ENCODE measurements at places on chromosomes 4 and X.

DNA sequence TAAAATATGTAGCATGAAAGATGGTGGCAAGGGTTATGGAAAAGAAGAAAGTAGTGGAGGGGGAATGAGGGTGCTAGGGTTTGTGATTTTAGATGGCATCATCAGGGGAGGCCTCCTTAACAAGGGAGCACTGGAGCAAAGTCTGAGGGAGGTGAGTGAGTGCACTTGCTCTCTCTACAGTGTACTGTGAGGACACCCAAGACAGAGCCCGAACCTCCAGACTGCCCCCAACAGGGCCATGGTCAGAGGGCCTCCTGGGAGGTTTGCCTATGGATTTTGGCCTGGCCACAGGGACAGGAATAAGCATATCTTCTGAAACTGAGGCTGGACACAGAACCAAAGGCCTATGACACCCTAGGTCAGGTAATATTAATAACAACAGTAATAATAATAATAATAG, 21.4 kb upstream of the PJA1 start:
- DNase-seq, result no peak

GRCh38 chr4:94660614-94661013, 97.1 kb upstream of the BMPR1B start:
- no peak for DNase-seq

DNA sequence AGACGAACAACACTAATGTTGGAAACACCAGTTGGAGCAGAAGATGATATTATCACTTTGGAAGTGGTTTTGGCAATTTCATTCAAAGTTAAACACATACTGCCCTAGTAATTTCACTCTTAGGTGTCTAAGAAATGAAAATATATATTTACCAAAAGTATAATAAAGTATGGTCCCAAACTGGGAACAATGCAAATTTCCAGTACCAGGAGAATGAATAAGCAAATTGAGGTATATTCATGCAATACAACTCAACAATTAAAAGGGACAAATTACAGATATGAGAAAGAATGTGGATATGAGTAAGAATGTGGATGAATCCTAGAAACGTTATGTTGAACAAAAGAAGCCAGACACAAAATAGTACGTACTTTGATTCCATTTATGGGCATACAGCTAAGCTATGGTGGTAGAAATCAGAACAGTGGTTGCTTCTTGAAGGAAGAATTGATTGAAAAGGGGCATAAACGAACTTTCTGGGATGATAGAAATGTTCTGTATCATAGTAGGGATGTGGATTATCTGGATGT, 10.0 kb downstream of the ELMOD2 start:
- DNase-seq, result no peak

- DNase-seq, result no peak
These were observed 147.6 kb downstream of the FSTL5 start for GRCh38 chr4:162016219-162016618.

DNA sequence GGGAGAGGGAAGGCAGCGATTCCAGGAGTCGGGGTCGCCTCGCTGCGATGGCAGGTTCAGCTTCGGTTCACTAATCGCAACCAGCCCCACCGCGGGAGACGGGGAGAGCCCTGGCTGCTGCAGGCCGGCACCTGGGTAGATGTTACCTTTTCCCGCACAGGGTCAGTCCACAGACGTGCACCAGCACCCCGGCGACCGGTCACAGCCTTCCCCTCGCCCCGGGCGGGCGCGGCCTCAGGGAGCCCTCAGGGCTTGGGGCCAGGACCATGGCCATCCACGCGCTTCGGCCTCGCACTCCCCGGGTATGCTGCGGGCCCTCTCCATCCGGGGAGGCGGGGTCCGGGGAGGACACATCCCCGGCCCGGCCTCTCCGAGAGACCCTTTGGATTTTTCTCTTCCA, 26.1 kb upstream of the EXOC1L start:
- DNase-seq, result no peak

GRCh38 chr4:74042681-74043080, 4.2 kb upstream of the CXCL3 start:
- no peak for DNase-seq

GRCh38 chr4:16416601-16417000, 190.3 kb upstream of the TAPT1 start:
- DNase-seq, result no peak

- DNase-seq, result no peak
These were observed 258.9 kb upstream of the DDX53 start for GRCh38 chrX:22740836-22741235.

GRCh38 chr4:166065324-166065723, 192.3 kb downstream of the TLL1 start:
- no peak for DNase-seq

DNA sequence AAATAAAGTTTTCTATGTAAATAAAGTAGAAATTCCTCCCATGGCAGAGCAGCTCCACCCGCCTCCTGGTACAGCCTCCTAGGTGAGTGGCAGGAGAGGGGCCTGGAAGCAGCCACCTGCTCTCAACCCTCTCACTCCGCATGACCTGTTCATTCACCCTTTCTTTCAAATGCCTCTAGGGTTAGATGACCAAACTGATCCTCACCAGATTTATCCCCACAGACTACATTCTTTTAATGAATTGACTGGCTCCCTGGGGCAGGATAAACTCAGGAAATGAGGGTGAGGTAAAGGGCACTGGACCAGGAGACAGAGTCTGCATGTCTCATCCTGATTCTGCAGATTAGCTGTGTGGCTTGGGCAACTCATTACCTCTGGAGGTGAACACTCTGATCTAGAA, 32.6 kb upstream of the NKX6-1 start:
- DNase-seq, result no peak

- no peak for DNase-seq
These were observed 1830.0 kb upstream of the IGFBP7 start for GRCh38 chr4:58940167-58940566.

- DNase-seq, result no peak
These were observed 71.0 kb downstream of the PRSS12 start for GRCh38 chr4:118281611-118282442.

GRCh38 chr4:126144543-126145237, 829.9 kb downstream of the FAT4 start:
- DNase-seq, result no peak

DNA sequence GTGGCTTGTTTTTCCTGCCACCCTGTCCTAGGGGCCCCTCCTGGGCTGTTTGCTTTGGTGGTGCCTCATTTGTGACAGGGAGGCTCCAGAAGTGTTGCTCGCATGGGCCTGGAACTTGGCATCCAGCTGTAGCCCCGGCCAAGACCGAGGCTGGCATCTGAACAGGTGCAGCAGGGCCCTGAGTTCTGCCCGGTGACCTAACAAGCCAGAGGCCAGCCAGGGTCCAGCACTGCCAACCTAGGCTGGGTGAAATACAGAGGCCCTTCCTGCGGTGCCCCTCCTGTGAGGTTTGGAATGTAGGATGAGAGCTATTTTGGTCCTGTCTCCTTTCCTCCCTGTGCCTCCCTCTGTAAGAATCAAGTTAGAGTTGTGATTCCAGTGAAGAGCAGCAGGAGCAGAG, 58.5 kb downstream of the STARD8 start:
- DNase-seq, result no peak

GRCh38 chrX:47611489-47611888, 8.2 kb downstream of the SYN1 start:
- no peak for DNase-seq

DNA sequence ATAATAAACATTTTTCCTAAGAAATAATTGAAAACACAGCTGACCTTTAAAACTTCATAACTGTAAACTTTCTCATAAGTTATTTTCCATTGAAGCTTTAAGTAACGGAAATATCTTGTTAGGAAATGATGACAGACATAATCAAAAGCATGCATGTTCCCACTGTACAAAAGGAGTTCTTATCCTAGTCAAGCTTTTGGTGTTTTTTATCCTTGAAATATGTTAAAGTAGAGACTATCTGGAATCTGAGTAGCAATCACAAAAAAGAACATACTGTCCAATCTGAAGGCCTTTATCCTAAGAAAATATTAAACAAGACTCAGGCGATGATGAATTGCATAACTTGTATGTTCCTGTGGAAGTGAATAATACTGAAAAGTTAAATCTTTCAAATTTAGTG, 14.4 kb downstream of the GEMIN8 start:
- no peak for DNase-seq

DNA sequence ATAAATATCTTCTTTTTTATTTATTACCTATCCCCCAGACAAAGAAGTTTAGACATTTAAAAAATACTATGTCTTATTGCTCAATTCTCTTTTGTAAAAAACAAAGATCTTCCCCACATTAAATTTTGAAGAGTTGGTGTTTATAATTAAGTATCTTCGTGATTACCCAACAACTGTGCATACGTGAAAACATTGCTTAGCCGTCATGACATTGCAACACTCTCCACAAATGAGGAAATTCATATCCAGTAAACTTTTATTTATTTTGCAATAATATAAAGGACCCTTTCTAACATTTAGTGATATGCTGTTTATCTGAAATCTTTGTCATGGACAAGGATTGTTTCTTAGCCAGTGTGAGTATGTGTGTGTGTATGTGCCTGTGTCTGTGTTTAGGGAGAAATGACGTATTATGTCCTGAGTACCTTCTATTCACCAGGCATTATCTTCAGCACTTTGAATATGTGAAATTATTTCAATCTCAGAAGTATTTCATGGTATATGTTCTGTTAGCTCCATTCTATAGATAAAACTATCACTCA, 26.1 kb upstream of the EREG start:
- no peak for DNase-seq

DNA sequence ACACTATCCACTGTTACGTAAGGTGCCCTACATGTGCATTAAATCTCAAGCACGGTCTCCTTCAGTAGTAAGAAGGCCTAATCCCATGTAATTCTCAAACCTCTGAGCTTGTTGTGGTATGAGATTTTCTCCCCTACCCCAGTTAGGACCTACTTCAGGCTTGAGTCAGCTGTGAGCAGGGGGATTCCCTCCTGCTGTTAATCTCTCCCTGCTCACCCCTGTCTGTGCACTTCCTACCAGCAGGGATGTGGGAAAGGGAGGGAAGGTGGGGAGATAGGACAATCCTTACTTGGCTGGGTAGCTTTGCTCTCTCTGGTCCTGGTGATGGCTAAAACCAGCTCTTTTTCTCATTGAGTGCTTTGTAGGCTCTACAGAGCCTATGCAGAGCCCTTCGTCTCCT, 60.8 kb downstream of the PALLD start:
- no peak for DNase-seq

- no peak for DNase-seq
These were observed 2.0 kb upstream of the FATE1 start for GRCh38 chrX:151713849-151714248.

DNA sequence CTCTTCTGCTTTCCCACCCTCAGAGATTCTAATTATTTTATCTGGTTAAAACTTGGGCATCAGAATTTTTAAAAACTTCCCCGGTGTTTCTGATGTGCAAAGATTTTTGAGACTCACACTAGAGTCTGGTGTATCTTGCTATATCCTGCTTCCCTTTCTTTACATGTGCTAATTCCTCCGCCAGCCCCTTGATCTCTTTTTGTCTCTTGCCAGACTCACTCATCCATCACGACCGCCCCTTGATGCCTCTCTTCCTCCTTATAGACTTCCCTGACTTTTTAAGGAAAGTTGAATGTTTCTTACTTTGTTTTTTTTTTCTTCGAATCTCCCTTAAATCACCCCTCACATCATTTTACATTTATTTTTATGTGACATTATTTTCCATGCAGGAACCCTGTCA, 274.9 kb upstream of the PITX2 start:
- no peak for DNase-seq

DNA sequence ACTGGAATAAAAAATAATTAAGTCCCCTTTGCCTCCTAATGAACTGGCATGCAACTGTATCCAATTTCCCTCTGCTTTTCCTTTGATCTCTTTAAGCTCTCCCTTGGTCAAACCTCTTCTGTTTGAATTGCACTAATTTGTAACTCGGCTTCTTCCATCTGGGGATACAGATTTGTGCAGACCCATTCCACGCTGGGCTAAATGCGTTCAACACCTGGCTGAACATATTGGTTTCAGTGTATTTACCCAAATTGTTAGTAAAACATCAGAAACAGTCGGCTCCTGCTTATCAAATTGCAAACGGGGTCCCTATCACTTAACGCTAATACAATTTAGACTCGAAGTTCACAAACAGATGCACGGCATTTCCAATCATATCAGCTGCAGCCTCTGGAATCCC, 124.9 kb upstream of the TAPT1 start:
- no peak for DNase-seq

DNA sequence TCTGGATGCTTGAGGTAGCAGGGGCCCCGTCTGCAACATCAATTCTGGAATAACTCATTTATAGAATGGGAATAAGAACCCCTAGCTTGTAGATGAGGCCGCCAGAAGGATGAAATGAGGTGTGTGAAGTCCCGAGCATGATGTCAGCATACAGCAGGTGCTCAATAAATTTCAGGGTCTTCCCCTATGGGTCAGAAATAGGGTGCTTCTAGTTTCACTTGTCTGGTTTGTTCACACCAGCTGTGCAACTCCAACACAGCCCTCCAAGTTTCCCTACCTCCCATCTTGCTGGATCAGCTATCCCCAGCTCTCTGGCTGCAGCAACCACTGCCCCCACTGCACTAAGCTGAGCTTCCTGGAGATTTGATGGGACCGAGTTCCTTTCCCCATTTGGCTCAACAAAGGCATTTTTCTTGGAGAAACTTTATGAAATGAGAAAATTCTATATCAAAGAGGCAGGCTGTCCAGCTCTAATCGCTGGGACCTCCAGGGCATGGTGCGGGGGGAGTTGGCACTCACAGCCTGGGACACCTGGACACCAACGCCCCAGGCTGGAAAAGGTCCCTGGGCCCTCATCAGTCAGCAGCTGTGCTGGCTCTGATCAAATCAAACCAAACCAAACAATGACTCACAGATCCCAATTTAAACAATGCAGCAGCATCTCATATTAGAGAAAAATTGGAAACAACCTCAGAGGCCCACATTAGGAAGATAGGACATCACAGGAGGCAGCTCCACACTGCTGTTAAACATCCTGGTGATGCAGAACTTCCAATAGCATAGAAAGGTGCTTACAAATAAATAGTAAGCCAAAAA, 13.3 kb downstream of the SLC2A9 start:
- no peak for DNase-seq

DNA sequence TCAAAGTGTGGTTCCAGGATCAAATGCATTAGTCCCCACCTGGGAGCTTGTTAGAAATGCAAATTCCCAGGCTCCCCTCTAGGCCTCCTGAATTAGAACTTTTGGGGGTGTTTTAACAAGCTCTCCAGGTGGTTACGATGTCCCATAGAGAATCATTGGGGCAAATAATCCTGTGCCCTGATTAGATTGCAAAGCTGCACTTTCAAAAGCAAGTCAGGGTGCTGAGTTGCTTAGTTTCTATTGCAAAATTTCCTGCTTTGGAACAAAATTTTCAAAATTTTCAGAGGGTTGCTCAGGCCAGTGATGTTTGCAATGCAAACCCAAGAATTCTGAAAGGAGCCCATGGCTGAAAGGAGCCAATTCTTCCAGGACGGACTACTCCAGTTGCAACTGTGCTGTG, 71.0 kb downstream of the MGST2 start:
- DNase-seq, result no peak

GRCh38 chr4:182265881-182266280, 22.7 kb downstream of the TENM3 start:
- no peak for DNase-seq

DNA sequence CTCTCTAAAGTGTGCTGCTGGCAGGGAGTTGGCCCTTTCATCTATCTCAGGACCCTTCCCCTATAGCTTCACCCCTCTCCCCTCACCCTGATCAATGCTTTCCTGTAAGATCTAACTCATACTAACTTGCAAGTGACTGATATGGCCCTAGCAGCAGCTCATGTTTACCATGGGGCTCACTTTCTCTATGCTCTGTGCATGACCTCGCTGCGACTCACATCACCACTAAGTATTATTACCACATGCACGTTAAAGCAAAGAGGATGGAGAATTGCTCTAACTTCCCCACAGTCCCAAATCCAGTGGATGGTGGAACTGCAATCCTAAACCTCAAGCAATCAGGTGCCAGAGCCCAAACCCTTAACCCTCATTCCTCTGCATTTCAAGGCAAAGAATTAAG, 626.6 kb downstream of the MID1IP1 start:
- no peak for DNase-seq
